Esophagus (tissue), 2 donors: ENCODE measurements at places on chromosomes 11 and 22. TPM values are rescaled to one million over a fixed set of nuclear protein-coding genes. Genes with fewer than 3 reads are reported as not detected.

Gene NPTXR
- 0.73 TPM for polyA plus RNA-seq

Gene GRM5
- polyA plus RNA-seq, result not detected

Gene SMC1B
- polyA plus RNA-seq, result not detected

Gene KDM4D
- polyA plus RNA-seq, result 0.14 TPM

Gene PLA2G3
- 13.1 TPM for polyA plus RNA-seq

Gene ST14
- 86.4 TPM for polyA plus RNA-seq

Gene TRPM5
- 0.01 TPM for polyA plus RNA-seq

Gene BTBD18
- polyA plus RNA-seq, result not detected

Gene BAD
- 57.4 TPM for polyA plus RNA-seq

Gene CALCA
- polyA plus RNA-seq, result 0.02 TPM

Gene STK33
- 0.92 TPM for polyA plus RNA-seq

Gene LIF
- polyA plus RNA-seq, result 0.54 TPM

Gene SMIM38
- 0.08 TPM for polyA plus RNA-seq

Gene MMP8
- not detected for polyA plus RNA-seq

Gene SYT7
- polyA plus RNA-seq, result 2.2 TPM

Gene OR51B4
- polyA plus RNA-seq, result not detected

Gene GLYATL2
- 0.16 TPM for polyA plus RNA-seq

Gene CLCF1
- 1.4 TPM for polyA plus RNA-seq

Gene LGR4
- 10.5 TPM for polyA plus RNA-seq

Gene CYTH4
- 4.1 TPM for polyA plus RNA-seq

Gene VSIG10L2
- 0.59 TPM for polyA plus RNA-seq

Gene C22orf42
- not detected for polyA plus RNA-seq

Gene RBFOX2
- polyA plus RNA-seq, result 22.6 TPM

Gene IL17REL
- polyA plus RNA-seq, result not detected

Gene TMEM25
- 6.0 TPM for polyA plus RNA-seq

Gene MS4A4A
- polyA plus RNA-seq, result 1.3 TPM

Gene POTEH
- not detected for polyA plus RNA-seq

Gene ANKRD13D
- polyA plus RNA-seq, result 87.3 TPM

Gene HORMAD2
- not detected for polyA plus RNA-seq

Gene C1QTNF4
- polyA plus RNA-seq, result 0.28 TPM

Gene CLP1
- 11.4 TPM for polyA plus RNA-seq

Gene MMP11
- 0.49 TPM for polyA plus RNA-seq

Gene XRRA1
- 0.74 TPM for polyA plus RNA-seq
